ENCODE measurements at places on chromosomes 5 and 9.
A peak's percentile ranks its signal among the peaks of the same experiment; 100 is the strongest.

DNA sequence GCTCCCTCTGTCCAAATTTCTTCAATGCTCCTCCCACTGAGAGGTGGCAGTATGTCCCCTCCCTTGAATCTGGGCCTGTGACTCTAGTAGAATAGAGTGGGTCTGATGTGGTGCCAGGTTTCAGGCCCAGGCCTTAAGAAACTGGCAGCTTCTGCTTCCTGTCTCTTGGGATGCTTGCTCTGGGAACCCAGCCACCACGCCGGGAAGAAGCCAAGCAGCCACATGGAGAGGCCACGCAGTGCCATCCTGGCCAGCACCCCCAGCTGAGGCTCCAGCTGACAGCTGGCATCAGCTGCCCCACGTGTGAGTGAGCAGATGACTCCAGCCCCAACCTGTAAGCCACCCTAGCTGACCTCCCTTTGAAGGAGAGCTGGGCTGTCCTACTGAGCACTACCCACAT, 7.3 kb upstream of the TSPAN17 start:
- DNase-seq, result no peak

- DNase-seq, result no peak
Observed at GRCh38 chr5:74360535-74361210, 279.9 kb downstream of the ENC1 start.

GRCh38 chr5:118236108-118236849, 752.1 kb downstream of the DTWD2 start:
- no peak for DNase-seq

- peak; percentile 87 for DNase-seq
Observed at GRCh38 chr9:129665389-129665775, at the start of gene PRRX2. Gene PRRX2, plus strand, starts transcription at chr9:129665647. Its CDS starts 221 bp downstream, at chr9:129665868.

DNA sequence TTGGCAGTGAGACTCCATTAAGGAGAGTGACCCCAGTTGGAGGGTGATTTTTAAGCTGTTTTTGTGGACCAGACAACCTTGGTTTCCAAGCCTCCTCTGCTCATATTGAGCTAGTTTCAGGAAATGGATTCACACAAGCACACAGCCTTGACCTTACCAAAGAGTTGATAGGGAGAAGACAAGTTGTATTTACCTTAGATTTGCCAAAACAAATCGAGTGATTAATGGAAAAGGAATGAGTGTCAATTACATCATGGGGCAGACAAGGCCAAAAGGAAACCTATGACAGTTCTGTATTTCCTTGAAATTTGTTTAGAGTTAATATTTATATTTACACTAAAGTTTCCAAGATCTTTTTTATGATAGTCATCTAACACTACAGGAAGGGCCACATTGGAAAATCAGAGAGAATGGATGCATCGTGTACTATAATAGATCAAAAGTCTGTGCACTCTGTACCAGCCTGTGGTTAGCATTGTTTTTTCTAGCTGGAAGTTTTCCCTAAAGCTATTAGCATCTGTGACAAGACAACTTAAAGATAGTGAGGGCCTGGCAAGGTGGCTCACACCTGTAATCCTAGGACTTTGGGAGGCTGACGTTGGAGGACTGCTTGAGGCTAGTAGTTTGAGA, 86.0 kb upstream of the FER start:
- no peak for DNase-seq

DNA sequence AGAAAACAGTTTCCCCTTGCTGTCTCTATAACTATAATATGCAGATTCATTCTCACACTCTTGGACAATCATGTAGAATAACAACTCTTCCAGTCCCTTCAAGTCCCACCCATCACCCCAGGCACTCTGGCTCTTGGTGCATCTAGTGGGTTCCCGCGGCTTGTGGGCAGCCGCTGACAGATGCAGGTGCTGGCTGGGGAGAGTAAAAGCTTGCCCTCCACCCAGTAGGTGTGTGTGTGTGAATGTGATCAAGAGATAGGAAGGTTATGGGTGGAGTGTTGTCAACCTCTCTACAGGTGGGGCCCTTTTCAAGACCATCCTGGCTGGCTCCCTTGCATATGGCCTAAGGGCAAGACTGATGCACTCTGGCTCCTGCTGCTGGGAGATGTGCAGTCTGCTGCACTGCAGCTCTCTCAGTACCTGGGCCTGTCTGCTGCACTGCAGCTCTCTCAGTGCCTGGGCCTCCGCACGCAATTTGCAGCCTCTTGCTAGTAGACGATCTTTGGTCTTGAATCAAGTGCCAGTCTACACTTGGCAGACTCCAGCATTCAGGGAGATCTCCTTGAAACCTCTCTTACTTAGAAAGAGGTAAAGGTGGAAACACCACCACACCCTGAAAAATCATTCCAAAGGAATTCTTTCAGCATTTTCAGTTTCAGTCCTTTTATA, 189.7 kb upstream of the GDNF start:
- DNase-seq, result no peak

- no peak for DNase-seq
Observed at GRCh38 chr9:99601571-99602111, 220.0 kb upstream of the NR4A3 start.

DNA sequence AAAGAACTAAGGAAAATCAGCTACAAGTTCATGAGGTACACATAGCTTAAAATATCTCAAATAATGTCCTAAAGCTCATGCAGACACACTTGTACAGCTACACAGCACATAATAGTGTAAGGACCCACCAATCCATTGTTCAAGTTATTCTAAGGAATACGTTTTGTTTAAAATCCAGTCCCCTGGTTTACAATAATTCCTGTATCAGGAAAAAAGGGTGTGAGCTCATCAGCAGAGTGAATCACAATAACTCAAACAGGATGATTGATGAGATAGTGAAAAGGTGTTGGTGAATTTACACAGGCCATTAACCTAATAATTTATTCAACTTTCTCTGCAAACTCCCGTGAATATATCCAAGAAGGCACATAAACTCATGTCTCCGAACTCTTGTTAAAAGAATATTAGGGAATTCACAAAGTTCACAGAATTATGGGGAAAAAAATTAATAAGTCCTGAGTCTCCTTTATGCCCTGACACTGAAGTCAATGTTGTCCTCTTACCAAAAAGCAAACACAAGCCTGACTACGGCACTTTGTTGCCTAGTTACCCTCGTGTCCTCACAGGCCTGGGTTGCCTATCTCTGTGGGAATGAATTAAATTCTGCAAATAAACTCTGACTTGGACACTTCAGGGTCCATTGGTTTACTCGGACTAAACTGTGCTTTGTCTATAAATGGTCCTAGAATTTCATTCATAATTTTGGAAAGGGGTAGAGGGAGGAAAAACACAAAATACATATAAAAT, 142.8 kb upstream of the PDE4D start:
- DNase-seq, result no peak

GRCh38 chr5:56269216-56269927, 36.2 kb upstream of the ANKRD55 start:
- no peak for DNase-seq

- no peak for DNase-seq
Observed at GRCh38 chr5:16033187-16033925, 146.2 kb downstream of the MARCHF11 start.

DNA sequence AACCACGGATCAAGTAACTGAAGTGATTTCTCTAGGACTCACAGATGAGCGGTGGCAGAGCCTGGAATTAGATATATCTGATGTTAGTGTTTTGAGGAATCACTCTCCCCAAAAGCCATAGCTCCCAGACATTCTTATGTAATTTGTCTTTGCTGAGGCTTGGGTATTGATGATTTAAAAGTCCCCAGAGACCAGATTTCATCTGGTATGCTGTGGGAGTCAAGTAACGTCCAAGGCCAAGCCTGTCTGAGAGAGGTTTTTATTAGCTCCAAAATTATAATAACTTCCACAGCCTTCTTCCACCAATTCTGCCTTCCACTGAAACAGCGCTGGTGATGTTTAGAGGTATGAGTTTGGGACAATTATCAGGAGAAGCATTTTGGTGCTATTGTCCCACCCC, 21.3 kb upstream of the KCNIP1 start:
- DNase-seq, result no peak

GRCh38 chr9:72904267-72905093, 48.4 kb downstream of the ALDH1A1 start:
- DNase-seq, result no peak

GRCh38 chr9:136107953-136108647, 10.6 kb downstream of the TMEM250 start:
- DNase-seq, result no peak

DNA sequence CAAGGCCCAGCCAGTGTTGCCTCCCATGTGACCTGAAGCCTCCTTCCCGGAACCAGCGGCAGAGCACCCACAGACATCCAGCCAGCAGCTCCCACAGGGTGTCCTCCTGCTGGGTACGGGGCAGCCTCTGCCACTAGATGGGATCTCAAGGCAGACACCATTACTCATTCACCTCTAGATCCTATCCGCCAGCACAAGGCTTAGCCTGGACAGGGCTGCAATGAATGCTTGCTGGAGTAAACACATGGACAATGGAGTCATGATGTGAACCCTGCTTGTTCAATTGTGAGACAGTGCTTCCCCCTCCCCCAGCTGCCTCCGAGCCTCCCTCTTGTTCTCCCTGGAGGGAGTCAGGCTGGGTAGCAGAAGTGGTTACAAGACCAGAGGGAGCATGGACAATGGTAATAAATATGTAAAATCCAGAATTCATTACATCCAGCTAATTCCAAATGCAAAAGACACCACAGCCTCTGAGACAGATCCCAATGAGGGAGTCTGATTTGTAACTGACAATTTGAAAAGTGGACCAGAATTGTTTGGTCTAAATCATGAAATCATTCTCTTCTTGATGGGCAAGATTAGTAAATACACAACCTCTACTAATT, 132.0 kb downstream of the CRB2 start:
- DNase-seq, result no peak

- no peak for DNase-seq
Observed at GRCh38 chr5:98902733-98903132, 26.1 kb downstream of the CHD1 start.

GRCh38 chr5:127031147-127031862, 947 bp upstream of the MARCHF3 start:
- no peak for DNase-seq

GRCh38 chr5:67149951-67150523, 46.6 kb downstream of the CD180 start:
- no peak for DNase-seq

GRCh38 chr5:7779019-7780005, 71.6 kb downstream of the CFAP90 start:
- no peak for DNase-seq

DNA sequence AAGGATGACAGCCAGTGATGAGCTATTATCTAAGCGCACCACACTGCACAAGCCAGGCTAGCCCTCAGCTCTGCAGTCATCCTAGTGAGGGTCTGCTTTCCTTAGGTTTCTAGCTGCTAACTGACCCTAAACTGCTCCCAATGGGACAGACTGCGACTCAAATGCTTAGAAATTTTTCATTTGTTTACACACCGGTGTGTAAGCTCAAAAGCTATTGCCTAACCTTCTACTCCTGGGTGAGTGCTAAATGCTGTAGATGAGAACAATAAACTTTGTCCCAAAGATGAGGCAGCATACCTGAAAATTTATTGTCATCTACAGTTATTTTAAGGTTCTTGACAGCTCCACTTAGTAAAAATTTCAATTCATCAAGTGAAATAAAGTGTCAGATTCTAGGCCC, 311.4 kb downstream of the TMEM167A start:
- DNase-seq, result no peak

DNA sequence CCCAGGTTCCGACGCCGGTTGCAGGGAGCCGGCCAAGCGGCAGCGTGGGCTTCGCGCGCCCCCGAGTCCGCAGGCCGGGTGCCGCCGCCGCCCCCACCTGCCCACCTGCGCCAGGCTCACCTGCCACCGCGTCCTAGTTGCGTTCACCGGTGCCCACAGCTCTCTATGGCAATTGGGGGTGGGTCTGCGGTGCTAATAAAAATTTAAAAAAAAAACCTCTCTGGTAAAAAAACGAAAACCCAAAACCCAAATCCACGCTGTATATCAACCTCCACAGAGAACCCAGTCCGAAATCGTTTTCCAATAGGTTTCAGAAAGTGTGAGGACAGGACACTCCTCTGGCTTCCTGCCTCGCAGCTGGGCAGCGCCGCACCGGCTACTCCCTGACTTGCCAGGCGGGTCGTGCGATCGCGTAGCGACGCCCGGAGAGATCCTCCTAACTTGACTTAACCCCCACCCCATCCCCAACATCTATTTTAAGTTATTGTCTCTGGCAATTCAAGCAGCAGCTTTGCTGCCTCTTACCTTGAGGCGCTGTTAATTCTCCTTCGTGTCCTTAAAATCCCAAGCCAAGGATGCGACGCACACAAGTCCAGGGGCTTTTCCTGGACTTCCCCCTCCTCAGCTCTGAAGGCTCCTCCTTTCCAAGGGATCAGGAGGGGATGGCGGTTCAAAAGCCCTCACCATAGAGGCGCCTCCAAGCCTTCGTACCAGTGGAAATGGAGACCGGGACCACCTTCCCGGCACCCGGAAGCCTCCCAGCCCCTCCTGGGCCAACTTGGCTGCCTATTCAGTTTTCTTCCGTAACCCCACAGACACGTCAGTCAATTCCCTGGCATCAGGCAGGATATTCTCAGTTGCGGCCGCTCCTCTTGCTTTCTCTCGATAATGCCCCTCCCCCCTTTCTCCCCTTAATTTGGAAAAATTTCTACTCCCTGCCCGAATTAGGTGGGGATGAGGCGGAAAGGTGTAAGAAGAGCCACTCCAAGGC, 1639.4 kb upstream of the C9orf72 start:
- no peak for DNase-seq

GRCh38 chr9:104386013-104386412, 118.0 kb upstream of the OR13F1 start:
- no peak for DNase-seq

- DNase-seq, result no peak
Observed at GRCh38 chr5:9681706-9682105, 51.6 kb upstream of the TAS2R1 start.

- DNase-seq, result no peak
Observed at GRCh38 chr5:57042524-57042931, 90.6 kb upstream of the MIER3 start.

DNA sequence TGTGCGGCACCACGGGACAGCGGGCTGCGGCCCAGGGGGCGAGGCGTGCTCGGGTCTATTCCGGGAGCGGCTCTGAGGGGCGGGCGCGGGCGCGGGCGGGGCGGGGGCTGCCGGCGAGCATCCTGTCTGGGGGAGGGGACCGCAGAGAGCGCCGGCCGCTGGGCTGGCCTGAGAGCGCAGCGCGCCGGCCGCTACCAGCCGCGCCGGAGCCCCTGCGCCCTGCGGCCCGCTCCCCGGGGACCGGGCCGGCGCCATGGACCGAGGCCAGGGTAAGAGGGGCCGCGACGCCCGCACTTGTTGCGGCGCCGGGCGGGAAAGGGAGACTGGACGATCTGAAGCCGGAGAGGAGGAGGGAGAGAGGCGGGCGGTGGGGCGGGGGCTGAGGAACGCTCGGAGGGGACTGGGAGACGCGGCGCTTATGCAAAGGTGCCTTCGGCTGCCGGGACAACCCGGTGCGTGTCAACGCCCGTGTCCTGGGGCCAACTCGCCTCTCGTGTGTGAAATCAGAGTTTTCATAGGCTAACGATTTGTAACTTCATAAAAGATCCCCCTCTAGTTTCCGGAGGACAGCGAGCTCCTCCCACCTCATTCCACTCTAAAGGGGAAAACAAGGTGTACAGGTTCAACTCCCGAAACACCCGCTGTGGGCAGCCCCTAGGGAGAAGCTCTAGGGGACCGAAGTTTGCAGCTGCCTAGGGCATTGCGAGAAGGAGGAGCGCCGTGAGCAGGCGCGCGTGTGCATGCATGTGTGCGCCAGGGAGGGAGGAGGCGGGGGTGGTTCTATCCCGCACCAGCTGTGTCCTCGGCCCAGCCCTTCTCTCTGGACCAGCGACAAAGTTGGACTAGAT, at the start of gene AFAP1L1:
AFAP1L1 (plus strand) TSS at position 144 of the 848 bp plus-strand sequence; CDS start at position 254, 110 bp downstream.
- peak; percentile 85 for DNase-seq

Data from suprapubic skin (tissue), 4 donors.